ENCODE measurements at places on chromosomes 5 and 9.
A peak's percentile ranks its signal among the peaks of the same experiment; 100 is the strongest.

DNA sequence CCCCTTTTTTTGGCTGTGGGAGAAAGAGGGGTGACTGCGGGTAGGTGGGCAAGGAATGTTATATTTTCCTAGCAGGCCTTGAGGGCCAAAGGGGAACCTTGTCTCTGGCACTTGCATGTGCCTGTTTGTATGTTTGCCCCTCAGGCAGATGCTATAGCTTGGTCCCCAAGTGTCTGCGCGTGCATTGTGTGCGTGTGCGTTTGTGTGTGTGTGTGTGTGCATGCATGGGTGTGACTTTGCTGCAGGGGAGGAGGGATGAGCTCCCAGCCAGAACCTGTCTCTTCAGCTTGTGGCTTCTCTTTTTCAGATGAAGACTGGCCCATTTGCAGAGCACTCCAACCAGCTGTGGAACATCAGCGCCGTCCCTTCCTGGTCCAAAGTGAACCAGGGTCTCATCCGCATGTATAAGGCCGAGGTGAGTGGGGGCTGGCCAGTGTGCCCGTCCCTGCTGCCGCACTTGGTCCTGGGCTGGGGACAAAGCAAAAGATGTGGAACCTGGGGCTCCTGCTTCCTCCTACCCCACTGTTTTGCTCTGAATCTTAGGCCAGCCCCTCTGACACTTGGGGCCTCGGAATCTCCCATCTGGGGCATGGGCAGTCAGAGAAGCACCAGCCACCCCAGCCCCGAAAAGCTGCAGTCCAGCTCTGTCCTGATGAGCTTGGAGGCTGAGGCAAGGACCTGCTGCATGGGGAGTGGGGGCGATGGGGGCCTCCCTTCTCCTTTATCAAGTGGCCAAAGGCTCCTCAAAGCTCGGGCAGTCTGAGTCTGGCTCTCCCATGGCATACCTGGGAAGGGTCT is 31.1 kb downstream of the PTPA start:
- no peak for DNase-seq

GRCh38 chr9:113677057-113677456 is 199.1 kb upstream of the ZNF618 start:
- no peak for DNase-seq

GRCh38 chr5:160555581-160555970 is 133.9 kb downstream of the PTTG1 start:
- DNase-seq, result no peak

GRCh38 chr9:124122321-124122720 is 110.8 kb downstream of the LHX2 start:
- no peak for DNase-seq

DNA sequence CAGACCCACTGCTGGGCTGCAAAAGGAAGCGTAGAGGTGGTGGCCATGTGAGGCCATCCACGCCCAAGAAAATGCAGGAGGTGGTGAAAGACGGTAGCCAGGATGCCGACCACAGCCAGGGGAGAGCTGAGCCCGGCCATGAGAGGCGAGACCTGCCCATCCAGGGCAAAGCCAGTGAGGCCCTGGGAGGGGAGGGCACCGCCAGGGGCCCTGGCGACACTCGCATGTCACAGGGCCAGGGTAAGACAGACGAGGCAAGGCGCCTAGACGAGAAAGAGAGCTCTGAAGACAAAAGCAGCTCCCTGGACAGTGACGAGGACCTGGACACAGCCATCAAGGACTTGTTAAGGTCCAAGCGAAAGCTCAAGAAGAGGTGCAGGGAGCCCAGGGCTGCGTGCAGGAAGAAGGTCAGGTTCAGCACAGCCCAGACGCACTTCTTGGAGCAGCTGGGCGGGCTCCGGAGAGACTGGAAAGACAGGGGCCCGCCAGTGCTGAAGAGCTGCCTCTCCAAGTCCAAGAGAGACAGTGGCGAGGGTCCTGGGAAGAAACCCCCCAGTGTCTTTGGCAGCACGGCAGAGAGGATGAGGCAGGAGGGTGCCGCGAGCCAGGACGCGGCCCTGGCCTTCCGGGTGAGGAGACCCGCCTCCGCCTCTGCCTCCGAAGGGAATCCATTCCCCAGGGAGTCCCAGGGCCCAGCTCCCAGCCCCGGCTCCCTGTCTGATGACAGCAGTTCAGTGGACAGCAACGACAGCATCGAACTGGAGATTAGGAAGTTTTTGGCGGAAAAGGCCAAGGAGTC is 6.9 kb downstream of the PPP1R26 start:
- DNase-seq, result no peak

DNA sequence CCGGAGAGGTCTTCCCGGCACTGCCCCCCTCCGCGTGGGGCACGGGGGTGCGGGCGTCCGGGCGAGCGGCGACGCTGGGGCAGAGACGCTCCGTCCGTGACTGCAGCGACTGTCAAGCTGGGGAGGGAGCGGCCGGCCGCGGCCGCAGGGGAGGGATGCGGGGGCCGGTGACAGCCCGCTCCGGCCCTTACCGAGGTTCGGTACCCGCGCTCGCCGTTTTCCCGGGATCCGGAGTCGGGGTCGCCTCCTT is 400 bp downstream of the KDM4C start:
- DNase-seq, result no peak

- DNase-seq, result no peak
These were observed 23.8 kb upstream of the PHF19 start for GRCh38 chr9:120900824-120901223.

DNA sequence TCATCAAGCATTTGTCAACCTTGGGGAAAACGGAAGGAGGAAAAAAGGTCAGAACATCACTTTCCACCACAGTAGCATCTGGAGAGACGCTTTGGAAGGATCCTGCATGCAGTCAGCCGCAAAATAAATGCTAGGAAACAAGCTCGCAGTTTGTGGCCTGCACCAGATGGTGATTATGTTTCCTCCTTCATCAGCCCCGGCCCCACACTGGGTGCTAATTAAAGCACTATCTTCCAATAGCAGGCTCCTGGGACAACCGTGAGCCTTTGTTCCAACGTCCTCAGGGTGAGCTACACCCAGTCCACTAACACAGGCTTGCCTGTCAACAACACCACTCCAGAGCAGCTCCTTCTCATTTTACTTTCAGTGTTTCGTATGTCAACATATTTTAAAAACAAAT is 64.0 kb downstream of the RNF130 start:
- DNase-seq, result no peak

- no peak for DNase-seq
These were observed 31.5 kb upstream of the FAM170A start for GRCh38 chr5:119597728-119598298.

- DNase-seq, result no peak
These were observed 69.0 kb downstream of the WNK2 start for GRCh38 chr9:93252781-93253530.

GRCh38 chr5:96633820-96634219 is 28.4 kb upstream of the CAST start:
- DNase-seq, result no peak

- no peak for DNase-seq
These were observed 442.5 kb upstream of the COX7C start for GRCh38 chr5:86175224-86175623.

DNA sequence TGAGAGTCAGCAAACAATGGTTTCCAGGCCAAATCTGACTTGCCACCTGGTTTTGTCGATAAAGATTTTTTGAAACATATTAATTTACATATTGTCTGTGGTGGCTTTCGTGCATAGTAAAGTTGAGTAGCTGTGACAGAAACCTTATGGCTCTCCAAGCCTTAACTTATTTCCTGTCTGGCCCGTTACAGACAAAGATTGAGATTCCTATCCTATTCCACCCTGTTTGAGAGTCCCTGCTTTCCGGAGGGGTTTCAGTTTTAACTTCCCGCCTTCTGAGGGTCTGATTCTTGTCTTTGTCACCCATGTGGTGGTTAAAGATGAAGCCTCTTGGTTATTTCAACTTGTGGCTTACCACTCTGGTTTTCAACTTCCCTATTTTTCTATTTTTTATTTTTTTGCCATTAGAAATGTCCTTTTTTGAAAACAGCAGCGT is 11.4 kb downstream of the OTULIN start:
- DNase-seq, result no peak

DNA sequence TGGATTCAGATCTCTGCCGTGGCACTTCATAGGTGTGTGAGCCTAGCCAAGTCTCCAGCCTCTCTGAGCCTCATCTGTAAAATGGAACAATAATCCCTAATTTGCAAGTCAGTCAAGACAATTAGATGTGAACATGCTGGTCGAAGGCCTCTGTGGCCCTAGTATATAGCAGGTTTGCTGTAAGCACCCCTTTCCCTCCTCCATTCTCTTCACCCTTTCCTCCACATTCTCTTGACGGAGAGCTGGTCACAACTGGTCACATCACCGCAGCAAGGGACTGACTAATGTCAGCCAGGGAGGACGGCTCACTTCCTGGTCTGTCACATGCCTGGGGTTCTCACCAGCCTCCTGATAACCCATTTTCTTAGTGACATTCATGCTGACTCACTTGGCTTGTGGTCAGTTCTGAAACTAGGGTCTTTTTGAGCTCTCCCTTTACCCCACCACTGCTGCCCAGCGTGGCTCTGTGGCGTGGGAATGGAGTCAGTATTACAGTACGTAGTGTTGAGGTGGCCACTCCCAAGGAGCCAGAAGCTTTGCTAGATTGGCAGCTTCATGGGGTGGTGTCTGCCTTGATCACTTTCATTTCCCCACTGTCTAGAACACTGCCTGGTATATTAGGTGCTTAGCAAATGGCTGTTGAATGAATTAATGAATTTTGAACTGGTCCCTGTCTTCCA is 47.8 kb downstream of the ERGIC1 start:
- no peak for DNase-seq

DNA sequence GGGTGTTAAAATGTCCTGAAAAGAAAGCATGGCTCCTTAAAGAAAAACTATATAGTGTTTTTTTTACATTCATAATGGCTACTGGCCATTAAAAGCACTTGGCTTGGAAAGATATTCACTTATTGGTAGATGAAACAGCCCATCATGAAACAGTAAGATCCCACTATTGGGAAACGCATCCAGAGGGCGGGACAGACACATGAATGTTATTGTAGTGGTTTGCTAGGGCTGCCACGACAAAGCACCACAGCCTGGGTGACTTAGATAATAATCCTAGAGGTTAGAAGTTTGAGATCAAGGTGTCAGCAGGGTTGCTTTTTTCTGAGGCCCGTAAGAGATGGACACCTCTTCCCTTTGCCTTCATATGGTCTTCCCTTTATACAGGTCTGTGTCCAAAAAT is 139.4 kb upstream of the ANKH start:
- DNase-seq, result no peak

DNA sequence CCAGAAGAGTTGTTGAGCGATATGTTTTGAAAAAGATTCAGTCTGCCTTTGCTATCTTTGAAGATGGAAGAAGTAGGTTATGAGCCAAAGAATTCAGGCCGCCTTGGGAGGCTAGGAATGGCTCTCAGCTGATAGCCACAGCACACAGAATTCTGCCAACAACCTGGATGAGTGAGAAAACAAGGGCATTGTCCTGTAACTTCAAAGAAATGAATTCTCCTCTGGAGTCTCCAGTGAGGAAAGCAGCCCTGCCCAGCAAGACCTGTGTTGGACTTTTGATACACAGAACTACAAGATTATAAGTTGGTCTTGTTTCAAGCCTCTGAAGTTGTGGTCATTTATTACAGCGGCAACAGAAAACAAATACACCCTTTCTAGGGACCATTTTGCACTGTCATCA is 509.9 kb upstream of the ZNF608 start:
- no peak for DNase-seq

DNA sequence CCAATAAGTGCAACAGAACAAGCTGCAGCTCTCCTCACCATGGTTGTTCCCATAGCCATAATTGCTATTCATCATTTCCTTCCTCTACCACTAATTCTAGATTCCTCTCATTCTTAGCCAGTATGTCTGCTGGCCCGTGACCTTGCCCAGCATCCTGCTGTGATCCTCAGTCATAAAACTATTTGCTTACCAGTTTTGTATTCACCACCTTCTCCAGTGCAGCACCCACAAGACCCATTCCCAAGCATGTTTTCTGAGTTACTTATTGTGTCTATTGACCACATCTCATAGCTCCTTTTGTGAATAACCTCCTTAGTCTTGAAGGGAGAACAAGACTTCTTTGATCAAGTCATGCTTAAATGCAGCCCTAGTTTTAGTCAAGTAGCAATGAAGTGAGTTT is 488.0 kb upstream of the CTNND2 start:
- no peak for DNase-seq

DNA sequence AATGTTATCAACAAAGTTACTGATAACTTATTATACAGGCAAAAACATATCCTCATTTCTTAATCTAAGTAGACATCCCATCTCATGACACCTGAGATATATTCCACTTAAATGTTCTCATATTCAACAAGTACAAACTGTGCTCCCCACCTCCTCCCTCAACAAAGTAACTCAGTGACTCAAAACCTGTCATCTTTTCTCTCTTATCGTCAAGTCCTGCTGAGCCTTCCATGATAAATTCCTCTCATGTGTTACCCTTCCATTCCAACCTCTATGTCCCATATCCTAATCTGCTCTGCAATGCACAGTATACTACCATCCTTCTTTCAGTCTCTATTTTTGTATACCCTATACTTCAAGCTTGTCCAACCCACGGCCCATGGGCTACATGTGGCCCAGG is 13.6 kb downstream of the RNF145 start:
- DNase-seq, result no peak

DNA sequence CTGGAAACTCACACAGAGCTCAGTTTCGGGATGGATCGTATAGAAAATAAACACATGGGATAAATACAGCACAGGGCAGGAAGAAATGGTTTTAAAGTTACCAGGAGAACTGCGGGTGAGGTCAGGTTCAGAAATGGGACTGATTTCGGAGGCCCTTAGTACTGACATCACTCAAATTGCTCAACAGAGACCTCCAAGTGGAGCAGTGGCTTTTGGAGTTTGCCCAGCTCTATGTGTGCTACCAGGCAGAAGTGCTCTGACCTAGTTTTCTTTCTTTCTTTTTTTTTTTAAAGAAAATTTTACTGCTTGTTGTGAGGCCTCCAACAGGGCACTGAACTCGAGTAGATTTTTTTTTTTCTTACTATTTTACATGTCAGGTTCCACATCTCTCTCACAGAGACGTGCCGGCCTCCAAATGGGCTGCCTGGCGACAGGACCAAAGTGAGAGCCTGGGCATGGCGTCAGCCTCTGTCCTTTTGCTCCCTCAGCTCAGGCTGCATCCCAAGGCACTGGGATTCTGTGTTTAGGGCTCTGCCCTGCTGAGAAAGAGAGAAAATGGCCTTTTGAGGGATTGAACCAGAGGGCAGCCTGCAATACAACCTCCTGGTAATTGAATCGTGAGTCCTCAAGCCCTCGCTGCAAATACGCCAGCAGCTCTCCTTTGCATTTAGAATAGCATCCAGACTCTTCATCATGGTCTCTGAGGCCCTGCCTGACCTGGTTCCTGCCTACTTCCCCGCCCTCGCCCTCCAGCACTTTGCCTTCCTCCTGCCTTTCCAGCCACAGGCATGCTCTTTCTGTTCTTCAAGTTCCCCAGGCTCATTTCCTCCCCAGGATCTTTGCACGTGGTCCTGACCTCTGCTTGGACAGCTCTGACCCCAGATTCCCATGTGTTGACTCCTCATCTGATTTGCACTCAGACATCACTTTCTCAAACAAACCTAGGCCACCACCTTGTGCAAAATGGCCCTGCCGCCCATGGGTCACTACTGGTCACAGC is 173.5 kb downstream of the FGF1 start:
- peak; percentile 35 for DNase-seq

- DNase-seq, result no peak
These were observed 722.0 kb upstream of the ADAMTS16 start for GRCh38 chr5:4418084-4418483.

- DNase-seq, result no peak
These were observed 70.3 kb upstream of the EQTN start for GRCh38 chr9:27367175-27367798.

Measured in smooth muscle cell of the brain vasculature (primary cell).